ENCODE measurements at places on chromosomes 11 and 22. TPM values are rescaled to one million over a fixed set of nuclear protein-coding genes. Genes with fewer than 3 reads are reported as not detected.

CABP4 gene
- 0.64 TPM for total RNA-seq

PLEKHA7 gene
- 19.2 TPM for total RNA-seq

- no peak for DNase-seq
Measured at GRCh38 chr11:73316422-73316821, 8.3 kb downstream of the ARHGEF17 start.

- no peak for DNase-seq
Measured at GRCh38 chr11:118004543-118005223, 18.5 kb downstream of the IL10RA start.

GRCh38 chr11:93967944-93968343, 53.2 kb upstream of the HEPHL1 start:
- DNase-seq = no peak

DNA sequence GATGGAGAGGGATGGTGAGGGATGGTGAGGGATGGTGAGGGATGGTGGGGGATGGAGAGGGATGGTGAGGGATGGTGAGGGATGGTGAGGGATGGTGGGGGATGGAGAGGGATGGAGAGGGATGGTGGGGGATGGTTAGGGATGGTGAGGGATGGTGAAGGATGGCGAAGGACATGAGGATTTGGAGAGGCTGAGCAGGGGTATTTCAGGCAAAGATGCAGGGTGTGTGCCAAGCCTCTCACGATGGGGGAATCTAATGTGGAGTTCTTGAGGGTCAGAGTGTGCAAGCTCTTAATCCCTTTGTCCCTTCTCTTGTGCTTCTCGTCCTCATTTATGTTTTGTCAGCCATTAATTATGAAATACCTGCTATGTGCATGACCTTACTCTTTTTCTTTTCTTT, 7.5 kb upstream of the PLA2G6 start:
- no peak for DNase-seq
